ENCODE measurements at places on chromosomes 7 and 10.
A peak's percentile ranks its signal among the peaks of the same experiment; 100 is the strongest.

DNA sequence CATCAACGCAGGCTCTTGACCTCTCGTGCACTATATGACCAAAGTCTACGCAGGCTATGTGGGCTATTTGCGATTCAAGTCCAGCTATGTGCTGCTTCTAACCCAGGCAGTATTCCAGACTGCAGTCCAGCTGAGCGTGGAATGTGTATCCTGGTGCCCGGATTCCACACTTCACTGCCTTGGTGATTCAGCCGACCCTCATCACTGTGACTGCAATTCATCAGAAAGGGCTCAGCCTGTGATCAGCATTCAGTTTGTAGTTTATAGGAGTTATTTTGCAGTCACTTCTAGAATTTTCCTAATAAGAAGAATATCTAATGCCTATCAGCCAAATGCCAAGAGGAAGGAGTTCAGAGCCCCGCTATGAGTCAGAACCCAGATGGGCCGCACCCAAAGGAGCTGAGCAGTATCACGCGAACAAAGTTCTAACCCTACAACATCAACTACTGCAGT lies 119.8 kb upstream of the LANCL2 start:
- DNase-seq: no peak

DNA sequence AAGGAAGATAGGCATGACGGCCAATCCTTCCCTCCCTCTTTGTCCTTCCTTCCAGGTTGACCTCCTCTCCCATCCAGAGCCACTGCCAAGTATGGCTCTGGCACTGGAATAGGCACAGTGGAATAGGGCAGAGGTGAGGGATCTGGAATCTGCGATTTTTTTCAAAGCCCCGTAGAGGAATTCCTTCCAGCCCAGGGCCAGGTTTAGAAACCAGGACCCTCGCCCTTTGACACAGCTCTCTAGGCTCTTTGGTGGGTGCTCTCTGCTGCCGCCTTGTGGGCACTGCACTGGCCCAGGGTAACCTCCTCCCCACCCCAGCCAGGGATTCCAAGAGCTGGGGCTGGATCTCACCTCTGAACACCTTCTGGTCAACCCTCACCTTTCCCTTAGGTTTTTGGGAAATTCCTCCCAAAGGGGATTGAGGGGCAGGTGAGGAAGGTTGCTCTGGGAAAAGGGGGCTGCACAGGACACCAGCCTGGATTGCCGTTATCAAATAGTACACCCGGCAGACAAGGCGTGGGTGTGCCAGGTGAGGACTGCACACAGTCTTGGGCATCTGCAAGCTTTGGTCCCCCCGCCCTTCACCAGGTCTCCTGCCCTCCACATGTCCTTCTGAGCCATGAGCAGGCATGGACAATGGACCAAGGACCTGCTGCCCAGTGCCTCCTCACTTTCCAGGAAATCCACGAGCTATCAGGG lies 22.8 kb downstream of the C10orf105 start:
- DNase-seq: peak; percentile 51

GRCh38 chr10:132885451-132886210 lies 56.7 kb downstream of the CFAP46 start:
- DNase-seq: no peak

DNA sequence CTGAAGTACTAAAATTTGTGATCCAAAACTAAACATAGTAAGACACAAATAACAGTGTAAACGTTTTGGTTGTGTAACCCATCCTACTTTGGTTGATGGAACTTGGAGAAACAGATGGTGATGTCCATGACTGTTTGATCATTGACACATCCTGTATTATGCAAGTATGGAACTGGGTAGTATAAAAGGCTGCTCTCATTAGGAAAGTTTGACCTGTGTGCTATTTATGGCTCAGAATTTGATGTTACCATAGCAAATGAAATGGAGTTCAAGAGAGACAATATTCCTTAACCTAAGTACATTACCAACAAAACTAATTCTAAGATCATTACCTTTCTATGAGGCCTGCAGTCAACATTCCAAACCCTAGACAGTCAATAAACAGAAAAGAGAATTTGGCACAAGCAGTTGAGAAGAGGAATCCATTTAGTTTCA lies 39.9 kb downstream of the DKK1 start:
- DNase-seq: no peak

DNA sequence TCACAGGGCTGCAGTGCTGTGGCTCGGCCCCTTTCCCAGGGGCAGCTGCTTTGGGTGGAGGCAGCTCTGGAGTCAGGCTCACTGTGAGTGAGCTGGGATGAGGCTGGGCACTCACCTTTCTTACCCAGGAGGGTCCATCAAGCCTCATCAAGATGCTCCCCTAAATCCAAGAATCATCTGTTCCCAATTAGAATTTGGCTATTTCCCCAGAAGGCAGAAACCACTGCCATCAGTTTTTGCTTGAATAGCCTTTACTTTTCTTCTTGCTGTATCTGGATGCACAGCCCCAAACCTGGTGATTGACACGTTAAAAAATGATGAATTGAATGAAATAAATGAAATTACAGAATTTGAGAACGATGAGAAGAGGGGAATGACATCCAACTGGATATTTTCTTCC lies 74.3 kb upstream of the LYZL1 start:
- DNase-seq: no peak

DNA sequence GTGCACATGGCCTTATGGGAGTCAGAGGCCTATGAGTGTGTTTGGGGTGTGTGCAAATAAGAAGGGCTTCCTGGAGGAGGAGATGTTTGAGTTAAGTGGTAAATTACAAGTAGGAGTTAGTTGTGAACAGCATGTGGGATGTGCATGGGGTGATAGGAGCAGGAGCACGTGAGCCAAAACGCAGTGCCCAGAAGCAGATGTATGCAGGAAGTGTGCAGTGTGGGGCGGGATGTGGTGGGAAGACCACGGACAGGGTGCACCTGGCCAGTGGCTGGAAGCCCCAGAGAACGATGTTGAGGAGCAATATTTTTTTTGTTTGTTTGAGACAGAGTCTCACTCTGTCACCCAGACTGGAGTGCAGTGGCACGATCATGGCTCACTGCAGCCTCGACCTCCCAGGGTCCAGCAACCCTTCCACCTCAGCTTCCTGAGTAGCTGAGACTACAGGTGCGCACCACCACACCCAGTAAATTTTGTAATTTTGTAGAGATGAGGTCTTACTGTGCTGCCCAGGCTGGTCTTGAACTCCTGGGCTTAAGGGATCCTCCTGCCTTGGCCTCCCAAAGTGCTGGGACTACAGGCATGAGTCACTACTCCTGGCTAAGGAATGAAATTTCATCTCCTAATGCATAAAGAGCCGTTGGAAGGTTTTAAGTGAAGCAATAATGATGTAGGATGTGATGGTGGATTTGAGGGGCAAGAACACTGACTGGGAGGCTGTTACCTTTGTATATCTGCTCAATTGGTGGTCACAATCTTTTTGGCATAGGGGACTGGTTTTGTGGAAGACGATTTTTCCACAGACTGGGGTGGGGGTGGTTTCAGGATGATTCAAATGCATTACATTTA lies 78.4 kb downstream of the LYZL2 start:
- no peak for DNase-seq

DNA sequence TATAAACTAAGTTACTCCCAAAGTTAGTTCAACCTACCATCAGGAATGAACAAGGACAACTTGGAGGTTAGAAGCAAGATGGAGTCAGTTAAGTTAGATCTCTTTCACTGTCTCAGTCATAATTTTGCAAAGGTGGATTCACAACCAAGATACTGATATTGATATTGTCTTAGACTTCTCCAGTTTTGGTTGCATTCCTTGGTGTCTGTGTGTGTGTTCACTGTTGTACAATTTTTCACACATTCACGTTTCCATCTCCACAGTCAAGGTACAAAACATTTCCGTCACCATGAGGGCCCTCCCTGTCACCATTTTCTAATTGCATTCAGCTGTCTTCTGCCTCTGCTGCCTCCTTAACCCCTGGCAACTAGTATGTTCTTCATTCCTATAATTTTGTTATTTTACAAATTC lies 41.1 kb downstream of the AKR1E2 start:
- DNase-seq: no peak

GRCh38 chr10:60967854-60968484 lies 24.0 kb upstream of the RHOBTB1 start:
- no peak for DNase-seq

GRCh38 chr10:120998251-120998650 lies 147.1 kb downstream of the WDR11 start:
- DNase-seq: no peak

DNA sequence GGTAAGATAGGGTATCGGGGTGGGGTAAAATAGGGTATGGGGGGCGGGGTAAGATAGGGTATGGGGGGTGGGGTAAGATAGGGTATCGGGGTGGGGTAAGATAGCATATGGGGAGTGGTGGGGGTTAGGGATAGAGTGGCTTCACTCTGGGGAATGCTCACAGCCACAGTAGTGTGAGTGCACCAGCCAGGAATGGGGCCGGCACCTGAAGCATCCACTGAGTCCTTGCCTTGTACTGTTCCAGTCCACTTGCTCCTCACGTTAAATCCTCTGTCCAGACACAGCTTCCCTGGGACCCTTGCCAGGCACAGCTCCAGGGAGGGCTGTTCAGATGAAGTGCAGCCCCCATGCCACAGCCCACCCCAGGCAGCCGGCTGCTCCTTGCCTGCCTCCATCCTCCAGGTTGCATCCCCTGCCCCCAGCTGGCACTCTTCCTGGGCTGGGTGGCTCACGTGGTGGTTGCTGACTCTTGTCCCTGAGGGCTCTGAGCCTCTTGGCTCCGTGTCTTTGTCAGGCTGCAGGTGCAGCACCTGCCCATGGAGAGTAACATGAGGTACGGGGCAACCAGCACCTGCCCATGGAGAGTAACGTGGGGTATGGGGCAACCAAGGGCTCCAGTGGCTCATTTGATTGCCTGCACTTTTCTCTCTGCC lies 268.4 kb downstream of the TCERG1L start:
- DNase-seq: no peak

DNA sequence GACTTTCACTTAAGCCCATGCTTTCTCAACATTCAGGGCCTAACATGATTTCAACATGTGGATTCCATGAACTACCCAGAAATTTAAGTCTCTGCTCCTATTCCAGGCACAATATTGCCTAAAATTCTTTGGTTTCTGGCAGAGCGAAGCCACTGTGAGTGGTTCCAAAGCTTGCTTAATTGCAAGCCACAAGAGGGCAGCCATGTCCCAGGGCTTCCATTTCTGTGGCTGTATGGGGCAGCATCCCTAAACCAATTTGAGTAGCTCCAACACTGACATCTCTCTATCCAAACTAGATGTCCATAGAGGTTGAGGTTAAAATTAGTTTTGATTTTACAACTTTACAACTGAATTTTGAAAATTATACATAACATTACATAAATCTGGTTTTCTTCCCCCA lies 56.3 kb upstream of the MDFIC start:
- DNase-seq: peak; percentile 33

DNA sequence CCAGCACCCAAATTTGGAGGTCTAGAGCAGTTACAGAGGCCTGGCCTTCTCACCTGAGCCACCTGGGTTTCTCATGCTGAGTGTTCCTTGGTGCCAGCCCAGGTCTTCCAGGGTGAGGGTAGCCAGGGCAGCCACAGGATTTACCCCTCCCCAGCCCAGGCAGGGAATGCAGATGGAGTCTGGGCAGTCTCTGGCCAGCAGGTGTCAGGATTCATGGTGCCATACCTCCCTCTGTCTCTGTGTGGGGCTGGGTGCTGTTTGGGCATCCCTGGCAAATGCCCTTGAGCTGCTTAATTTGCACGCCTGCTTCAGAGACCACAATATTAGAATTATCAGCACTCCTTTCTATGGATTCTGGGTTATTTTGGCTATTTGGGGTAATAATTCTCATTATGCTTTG lies 246.7 kb downstream of the GFRA1 start:
- DNase-seq: no peak

DNA sequence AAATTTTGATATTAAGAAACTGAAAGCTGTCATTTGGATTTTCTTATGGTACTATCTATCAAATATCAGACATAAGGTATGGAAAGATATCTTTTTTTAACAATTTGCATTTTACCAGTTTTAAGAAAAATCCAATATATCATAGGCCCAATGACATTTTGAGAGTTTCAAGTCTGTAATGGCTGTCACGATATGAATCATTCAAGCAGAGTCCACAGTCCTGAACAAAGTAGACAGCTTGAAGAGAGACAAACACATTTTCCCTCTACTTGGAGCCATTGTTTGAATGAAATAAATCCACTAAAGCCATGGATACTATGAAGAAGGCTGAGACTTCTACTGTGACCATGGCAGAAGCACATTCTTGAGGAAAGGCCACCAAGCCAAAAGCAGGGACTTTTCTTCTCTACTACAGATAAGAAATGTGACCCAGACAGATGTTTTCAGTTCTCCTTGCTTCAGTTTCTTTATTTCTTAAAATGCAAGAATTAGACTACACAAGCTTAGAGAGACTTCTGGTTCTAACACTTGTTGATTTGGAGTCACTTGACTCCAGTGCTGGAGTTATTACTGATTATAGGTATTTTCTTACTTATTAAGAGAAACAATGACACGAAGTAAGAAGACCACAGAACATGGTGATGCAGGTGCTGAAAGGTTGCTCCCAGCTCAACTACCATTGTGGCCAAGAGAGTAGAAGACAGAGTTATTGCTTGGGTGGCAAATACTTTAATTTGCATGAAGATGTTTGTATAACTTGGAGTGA lies 429.1 kb downstream of the KIF20B start:
- DNase-seq: no peak

GRCh38 chr10:66637273-66638036 lies 288.4 kb upstream of the LRRTM3 start:
- DNase-seq: no peak

GRCh38 chr10:90818736-90819135 lies 39.1 kb downstream of the HTR7 start:
- DNase-seq: no peak

- no peak for DNase-seq
Measured at GRCh38 chr7:82413237-82413636, 30.3 kb downstream of the CACNA2D1 start.

GRCh38 chr7:105581066-105581811 lies at the start of gene EFCAB10:
Gene EFCAB10, minus strand, starts transcription at chr7:105581493. Its CDS starts 30 bp downstream, at chr7:105581463.
- DNase-seq: peak; percentile 31

- DNase-seq: no peak
Measured at GRCh38 chr10:93541402-93542357, 24.8 kb upstream of the FFAR4 start.

DNA sequence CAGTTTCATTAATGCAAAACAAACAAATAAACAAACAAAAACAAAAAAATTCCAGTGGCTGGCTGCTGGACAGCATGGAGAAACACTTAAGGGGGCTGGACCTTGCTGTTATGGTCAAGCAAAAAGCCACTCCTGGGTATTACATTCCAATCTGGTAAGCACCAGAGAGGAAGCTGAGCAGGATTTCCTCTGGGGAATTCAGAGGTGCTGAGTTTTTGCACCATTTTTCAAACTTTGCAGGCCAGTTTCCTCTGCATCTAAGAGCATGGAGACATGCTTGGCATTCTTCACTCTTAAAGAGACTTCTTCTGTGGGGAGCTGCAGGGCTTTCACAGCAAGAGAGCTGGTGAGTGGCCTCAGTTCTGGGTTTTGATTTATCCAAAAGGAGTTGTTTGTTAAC lies 84.5 kb downstream of the FZD1 start:
- DNase-seq: no peak

DNA sequence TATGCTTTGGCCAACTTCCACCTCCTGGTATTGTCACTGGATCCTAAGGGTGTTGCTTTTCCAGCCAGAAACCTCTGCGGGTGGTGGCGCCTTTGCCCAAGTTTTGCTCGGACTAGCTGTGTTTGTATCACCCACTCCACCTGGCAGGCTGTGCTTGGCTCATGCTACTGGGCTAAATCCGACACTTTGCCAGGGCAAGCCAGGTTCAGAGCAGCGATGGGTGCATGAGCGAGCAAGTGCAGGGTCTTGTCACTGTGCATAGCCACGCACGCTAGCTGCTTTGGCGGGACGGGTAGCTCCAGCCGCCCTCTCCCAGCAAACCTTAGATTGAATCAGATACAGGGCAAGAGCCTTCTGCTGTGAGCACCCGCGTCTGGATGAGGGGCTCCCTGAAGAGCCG lies 737.5 kb downstream of the PCDH15 start:
- no peak for DNase-seq

- no peak for DNase-seq
Measured at GRCh38 chr10:8344756-8345155, 290.3 kb downstream of the GATA3 start.
